ENCODE measurements at places on chromosomes 5 and 9.
A peak's percentile ranks its signal among the peaks of the same experiment; 100 is the strongest.

GRCh38 chr5:178564397-178564796, 25.8 kb downstream of the COL23A1 start:
- no peak for DNase-seq

DNA sequence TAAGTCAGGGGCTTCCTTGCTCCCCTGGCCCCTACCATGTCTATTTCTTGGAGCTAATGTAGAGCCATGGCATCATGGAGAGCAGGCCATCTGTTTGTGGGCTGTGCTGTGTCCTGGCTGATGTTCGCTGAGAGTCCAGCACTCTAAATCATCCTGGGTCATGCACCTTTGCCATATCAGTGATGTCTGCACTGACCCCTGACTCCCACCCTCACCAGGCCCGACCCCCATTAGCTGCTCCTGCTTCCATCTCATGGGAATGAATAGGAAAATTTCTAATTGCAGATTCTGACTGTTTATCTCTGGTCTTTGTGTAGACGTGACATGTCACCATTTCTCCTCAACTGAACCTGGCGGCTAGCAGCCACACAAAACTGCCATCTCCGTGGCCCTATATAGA, 236.9 kb downstream of the NSG2 start:
- DNase-seq: peak; percentile 7

GRCh38 chr9:81689343-81690175, at the start of gene TLE1:
TSS of gene TLE1 (minus strand) at chr9:81689547. CDS start at chr9:81688240, 1,307 bp downstream.
- peak; percentile 100 for DNase-seq

DNA sequence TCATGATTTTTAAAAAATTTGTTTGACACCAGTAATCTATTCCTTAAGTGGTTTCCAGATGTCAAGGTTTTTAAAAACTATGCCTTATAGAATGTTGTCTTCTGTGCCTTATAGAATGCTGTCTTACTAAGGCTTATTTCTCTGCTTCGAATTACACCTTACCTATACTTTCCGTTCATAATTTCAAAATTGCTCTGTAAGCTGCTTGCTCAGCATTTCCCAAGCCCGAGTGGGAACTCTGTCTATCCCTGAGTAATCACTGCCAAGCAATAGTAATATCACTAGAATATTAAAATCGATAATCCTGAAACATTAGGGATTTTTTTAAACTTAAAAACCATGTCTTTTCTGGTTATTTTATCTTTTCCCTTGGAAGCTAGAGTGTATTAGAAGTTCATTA, 376.3 kb downstream of the PIK3R1 start:
- no peak for DNase-seq

GRCh38 chr5:174699131-174699530, 25.3 kb upstream of the MSX2 start:
- DNase-seq: no peak

- DNase-seq: peak; percentile 96
Measured at GRCh38 chr9:101028346-101029314, at the start of gene PLPPR1. TSS of gene PLPPR1 (plus strand) at chr9:101028727.

- no peak for DNase-seq
Measured at GRCh38 chr9:128999581-129000206, 28.4 kb downstream of the SH3GLB2 start.

GRCh38 chr9:37730256-37730655, 23.3 kb upstream of the TRMT10B start:
- no peak for DNase-seq

- DNase-seq: no peak
Measured at GRCh38 chr9:101562966-101563365, 29.3 kb downstream of the RNF20 start.

GRCh38 chr9:138047469-138048040, 170.0 kb downstream of the CACNA1B start:
- peak; percentile 41 for DNase-seq

GRCh38 chr9:13139641-13140171, 139.8 kb downstream of the MPDZ start:
- peak; percentile 94 for DNase-seq

DNA sequence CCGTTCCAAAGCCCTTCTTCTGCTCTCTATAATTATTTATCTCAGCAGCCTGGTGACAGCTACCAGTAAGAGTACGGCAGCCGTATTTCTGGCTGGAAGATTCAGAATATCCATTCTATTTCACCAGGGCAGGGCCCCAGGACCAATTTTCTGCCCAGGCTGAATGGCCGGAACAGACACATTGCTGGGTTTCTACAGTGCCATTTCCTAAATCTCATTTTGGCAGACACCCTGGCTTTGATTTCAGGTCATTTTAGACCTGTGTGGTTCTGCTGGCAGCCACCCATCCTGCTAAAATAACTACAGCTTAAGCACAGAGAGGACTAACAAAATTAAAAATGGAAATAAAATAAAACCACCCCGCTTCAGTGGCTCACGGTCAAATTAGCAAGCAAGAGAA, 95.0 kb downstream of the CRB2 start:
- no peak for DNase-seq

DNA sequence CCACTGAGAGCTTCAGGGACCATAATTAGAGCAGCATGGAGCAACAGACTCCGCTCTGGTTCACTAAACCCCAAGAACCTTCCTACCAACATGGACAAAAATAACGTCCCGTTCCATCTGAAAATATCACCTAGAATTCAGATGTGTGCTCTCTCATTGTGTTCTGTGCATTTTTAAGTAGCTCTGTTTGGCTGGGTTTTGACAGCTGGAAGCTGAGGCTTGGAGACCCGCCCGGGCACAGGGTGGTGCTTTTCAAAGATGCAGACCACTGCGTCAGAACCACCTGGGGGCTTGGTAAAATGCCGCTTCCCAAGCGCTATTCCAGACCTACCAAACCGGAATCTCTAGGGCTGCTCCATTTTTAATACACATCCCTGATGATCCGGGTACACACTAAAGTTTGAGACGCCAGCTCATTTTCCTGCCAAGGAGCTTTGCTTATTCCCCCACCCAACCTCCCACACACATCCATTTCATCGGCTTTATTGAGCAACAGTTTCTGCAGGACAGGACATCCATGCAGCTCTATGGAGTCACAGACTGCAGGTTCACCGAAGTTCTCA, 104.8 kb downstream of the GABBR2 start:
- peak; percentile 22 for DNase-seq

DNA sequence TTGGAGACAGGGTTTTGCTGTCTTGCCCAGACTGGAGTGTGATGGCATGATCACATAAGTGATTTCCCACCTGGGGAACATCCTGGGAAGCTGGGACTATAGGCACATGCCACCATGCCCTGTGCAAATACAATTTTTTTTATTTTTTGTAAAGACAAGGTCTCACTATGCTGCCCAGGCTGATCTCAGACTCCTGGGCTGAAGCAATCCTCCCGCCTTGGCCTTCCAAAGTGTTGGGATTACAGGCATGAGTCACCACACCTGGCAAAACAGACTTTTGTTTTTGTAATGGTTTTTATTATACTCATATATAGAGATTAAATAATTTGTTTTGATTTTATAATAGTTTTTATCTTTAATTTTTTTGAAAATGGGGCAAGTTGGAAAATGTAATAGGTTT, 14.7 kb downstream of the DNAJC25 start:
- no peak for DNase-seq

GRCh38 chr5:110177729-110178128, 488.0 kb downstream of the MAN2A1 start:
- DNase-seq: no peak

DNA sequence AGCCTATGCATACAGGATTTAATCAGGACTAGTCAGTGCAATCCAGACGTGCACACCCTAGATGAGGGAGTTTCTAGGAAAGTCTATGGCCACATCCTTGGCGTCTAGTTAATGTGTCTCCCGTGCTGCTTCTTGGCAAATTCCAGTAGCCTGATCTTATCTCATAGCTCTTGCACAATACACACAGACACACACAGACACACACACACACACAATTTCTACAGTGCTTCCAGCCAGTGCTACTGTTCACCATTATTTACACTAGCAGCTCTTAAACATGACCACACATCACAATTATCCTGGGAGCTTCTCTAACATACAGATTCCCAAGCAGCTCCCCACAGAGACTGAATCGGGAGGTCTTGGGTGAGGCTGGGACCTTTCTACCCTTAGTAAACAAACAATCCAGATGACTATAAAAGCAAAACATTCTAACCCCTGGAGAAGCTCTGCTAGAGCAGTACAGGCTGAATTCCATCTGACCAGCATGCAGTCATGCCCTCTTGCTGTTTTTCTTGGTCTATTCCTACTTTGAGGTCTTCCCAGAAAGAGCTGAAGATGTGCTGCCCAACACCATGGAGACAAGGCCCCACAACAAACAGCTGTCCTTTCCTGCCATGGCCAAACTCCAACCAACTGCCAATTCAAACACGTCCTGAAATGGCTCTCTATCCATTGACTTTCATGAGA, 236.6 kb downstream of the DEPDC1B start:
- peak; percentile 54 for DNase-seq

DNA sequence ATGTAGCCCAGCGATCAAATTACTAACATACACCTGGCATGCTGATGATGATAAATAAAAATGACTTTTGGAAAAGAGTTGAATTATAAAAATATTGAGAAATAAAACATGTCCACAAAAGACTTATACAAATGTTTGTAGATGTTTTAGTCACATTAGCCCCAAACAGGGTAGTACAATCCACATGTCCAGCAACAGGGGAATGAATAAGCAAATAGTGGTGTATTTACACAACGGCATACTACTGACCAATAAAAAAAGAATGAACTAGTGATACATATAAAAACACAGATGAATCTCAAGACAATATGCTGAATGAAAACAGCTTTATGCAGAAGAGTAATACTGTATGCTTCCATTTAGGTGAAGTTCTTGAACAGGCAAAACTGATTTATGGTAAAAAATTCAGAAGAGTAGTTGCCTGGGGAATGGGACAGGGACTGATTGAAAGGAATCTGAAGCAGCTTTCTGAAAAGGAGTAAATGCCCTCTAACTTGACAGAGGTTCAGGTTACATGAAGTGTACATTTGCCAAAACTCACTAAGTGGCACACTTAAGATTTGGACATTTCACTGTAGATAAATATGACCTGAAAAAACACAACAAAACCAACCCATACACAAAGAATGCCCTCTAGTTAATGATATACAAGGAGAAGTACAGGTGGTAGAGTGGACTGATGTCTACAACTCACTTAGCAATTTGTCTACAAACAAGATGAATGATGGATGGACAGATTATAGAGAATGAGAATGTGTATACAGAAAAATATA, 35.4 kb downstream of the ACTL7A start:
- no peak for DNase-seq

DNA sequence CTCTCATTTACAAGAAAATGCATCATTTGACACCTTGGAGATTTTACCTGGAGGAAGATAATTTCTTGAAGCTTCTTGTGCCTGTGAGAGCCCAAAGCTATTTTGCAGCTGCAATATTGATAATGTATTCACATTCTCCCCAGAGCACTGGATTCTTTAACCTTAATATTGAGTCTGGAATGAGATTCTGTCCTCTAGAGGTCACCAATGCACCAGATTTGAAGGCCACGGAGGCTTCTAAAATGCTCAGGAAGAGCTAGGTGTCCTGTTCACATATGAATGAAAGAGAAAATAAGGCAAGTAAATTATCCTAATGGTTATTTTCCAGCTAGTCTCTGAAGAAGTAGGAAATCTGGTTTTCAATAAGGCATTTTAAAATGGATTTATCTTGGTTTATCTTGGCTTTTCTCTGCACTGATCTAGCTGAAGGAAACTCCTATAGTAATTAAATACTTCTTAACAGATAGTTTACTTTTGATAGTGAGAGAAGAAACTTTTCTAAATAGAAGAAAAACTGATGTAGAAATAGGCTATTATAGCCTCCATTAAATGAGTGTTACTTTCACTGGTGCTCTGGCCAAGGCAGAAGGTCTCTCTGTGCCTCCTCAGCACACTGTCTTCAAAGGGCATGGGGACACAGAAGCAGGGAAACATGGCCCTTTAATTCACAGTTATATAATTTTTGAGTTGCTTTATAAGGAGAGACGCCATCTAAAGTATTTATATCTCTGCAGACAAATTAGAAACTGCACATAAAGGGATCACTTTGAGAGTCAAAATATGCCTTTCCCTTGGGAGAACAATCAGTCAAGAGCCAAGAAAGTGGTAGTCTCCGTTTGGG, 297.0 kb upstream of the ACTBL2 start:
- peak; percentile 65 for DNase-seq

DNA sequence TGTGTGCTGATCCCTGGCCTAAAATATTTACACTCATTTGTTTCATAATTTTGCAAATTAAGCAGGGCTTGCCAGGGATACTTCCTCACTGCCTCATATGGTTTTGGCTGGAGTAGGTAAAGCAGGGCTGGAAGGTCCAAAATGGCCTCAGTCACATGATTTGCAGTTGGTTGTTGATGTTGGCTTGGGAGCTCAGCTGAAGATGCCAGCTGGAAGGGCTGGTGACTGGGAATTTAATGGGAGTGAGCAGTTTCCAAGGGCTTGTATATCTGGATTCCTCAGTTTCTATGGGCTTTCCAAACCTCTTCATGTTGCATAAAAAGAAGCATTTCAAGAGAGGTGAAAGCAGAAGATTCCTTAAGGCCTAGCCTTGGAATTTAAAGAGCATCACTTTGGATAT, 729.3 kb downstream of the CDH18 start:
- no peak for DNase-seq

GRCh38 chr5:128413356-128413755, 124.7 kb downstream of the FBN2 start:
- DNase-seq: no peak

GRCh38 chr5:77032635-77033034, 2.4 kb downstream of the AGGF1 start:
- no peak for DNase-seq

GRCh38 chr5:144478565-144478964, 307.9 kb downstream of the KCTD16 start:
- no peak for DNase-seq

DNA sequence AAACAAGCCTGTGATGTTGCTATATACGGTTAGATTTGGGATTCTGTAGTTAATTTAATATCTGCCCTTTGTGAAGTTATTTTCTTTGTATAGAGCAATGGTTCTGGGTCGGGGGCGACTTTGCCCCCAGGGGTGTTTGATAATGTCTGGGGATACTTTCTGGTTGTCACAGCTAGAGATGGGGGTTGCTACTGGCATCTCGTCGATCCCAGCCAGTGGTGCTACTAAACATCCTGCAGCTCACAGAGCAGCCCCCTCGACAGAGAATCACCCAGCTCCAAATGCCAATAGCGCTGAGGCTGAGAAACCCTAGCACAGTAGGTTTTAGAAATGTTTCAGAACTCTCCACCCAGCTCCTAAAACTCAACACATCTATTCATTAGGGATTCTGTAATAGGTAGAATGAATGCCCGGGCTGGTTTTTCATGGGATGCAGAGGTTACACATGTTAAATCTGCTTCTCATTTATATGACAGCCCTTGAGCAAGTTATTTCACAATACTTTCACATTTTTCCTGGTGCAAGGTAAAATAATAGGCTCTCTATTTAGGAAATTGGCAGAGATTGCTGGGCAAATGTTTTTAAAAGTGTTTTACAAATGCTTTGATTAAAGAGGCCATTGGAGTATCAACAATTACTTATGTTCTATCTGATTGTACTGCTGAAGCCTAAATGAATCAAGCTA, 75.2 kb upstream of the CTSL start:
- DNase-seq: no peak

- DNase-seq: no peak
Measured at GRCh38 chr9:37902796-37903646, 906 bp downstream of the SLC25A51 start.

All from islet precursor cell (in vitro differentiated cells).